ENCODE measurements at places on chromosomes 12 and 14.

- no peak for DNase-seq
Observed at GRCh38 chr12:44224399-44225148, 388.7 kb downstream of the TMEM117 start.

- no peak for DNase-seq
Observed at GRCh38 chr14:74429991-74430390, 4.0 kb upstream of the SYNDIG1L start.

DNA sequence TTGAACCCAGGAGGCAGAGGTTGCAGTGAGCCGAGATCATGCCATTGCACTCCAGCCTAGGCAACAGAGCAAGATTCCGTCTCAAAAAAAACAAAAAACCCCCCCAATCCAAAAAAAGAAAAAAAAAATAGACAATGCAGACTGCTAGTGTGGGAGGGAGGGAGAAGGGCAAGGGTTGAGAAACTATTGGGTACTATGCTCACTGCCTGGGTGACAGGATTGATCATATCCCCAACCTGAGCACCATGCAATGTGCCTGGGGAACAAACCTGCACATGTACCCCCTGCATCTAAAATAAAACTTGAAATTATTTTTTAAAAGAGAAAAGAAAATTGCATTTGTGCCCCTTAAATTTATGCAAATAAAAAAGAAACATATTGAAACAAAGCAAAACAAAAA is 65.6 kb upstream of the PLEKHG3 start:
- no peak for DNase-seq

DNA sequence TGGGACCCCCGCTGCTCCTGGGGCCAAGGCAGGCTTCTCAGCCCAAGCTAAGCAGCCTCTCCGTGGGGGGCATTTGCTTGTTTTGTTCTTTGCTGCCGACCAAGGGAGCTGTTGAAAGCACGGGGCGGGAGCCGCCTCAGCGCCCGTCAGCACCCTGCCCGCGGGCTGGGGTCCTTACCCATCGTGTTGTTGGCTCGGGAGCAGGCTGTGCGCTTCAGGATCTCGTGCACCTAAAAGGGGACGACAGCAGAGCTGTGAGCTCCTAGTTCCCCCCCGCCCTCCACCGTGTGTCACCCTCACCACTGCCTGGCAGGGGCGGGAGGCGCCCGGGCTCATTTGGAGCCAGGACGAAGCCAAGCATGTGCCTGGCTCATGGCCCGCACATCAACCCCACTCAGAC is 117.5 kb downstream of the ANO2 start:
- DNase-seq = no peak

GRCh38 chr14:65961004-65961403 is 525.2 kb upstream of the CCDC196 start:
- no peak for DNase-seq

GRCh38 chr14:51290132-51290531 is 50.1 kb downstream of the TMX1 start:
- no peak for DNase-seq

- no peak for DNase-seq
Observed at GRCh38 chr14:105299654-105300541, 903 bp downstream of the BRF1 start.

DNA sequence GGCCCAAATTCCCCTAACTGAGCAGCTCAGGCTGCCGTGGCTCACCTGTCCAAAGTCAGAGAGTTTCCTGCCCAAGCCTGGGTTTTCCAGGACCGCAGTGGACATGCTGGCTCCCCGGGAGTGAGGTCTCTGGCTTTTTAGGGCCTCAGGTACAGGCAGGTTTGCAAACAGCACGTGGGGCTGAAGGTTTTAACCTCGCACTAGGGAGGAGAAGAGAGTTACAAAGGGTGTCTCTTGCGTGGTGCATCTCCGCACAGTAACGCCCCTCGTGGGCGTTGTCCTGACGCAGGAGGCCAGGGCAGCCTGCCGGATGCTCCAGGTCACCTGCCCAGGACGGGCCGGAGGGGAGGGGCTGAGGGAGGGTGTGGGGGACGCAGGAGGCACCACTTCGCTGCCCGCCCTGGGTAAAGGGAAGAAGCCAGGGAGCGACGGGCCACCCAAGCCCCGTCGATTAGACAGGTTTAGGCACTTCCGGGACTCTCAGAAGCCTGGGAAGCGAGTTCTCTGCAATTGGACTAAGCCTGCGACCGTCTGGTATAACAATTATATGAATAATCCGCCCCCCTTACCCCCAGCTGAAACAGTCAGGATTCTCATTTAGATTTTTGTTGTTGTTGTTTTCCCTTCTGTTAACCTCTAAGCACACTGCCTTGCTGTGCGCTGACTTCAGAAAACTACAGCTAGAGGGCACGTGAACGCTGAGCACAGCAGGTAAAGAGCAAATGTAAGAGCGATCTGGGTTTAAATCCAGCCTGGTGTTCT is at the start of gene PAH:
PAH (minus strand) TSS at position 219 of the 762 bp plus-strand sequence; CDS start at position 105, 114 bp downstream.
- no peak for DNase-seq

DNA sequence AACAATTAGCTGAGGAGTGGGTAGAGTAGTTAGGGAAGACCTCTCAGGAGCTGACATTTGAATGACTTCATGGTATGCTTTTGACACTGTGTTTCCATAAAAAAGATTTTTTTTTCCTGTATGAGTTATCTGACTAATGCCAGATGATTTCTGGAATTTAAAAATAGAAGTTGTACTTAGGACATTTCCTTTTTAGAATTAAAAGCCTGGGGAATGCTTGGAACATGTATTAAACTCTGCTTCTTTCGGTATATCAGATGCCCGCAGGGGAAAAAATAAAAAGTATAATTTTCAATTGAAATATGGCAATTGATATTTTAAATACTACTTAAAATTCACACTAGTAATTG is 41.1 kb downstream of the BRMS1L start:
- no peak for DNase-seq

GRCh38 chr12:76863837-76864236 is 15.0 kb downstream of the CSRP2 start:
- no peak for DNase-seq

DNA sequence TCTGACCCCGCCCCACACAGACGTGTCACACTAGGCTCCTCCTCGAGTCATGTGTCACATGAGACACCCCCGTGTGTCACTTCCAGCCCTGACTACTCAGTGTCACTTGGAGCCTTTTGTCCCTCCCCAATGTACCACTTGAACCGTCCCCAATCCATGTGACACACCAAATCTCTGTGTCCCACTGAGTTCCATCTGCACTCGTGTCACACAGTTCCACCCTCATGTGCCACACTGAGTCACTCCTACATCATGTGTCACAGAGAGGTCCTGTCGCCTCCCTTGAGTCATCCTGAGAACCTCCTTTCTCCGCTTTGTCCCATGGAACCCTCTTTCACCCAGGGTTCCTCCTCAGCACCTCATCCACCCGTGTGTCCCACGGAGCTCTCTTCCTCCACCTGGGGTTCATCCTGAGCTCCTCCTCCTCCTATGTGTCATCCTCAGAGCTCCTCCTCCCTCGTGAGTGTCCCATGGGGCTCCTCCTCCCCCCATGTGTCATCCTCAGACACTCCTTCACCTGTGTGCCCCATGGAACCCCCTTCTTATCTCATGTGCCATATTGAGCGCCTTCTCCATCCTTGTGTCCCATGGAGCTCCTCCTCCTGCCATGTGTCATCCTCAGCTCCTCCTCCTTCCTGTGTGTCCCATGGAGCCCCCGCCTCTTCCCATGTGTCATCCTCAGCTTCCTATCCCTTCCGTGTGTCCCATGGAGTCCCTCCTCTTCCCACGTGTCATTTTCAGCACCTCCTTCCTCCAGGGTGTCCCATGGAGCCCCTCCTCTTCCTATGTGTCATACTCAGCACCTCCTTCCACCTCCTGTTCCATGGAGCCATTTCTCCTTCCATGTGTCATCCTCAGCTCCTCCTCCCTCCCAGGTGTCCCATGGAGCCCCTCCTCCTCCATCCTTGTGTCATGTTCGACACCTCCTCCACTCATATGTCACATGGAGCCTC is 32.0 kb downstream of the RTL1 start:
- DNase-seq = no peak
